Nucleus accumbens (tissue), 56 donors: ENCODE measurements at places on chromosomes 16 and 17.

DNA sequence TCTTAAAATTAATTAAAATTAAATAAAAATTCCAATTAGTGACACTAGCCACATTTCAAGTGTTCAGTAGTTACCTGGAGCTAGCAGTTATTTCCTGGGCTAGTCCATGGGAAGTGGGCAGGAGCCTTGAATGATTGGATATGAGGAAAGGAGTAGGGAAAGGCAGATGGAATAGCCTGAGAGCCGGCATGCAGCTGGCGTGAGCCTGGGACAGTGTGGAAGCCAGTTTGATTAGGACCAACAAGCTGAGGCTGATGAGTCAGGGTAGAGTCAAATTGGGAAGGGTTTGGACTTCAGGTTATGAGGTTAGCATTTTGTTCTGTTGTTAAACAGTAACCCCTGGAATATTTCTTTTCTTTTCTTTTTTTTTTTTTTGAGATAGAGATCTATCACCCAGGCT is 15.3 kb upstream of the GNA13 start:
- no peak for DNase-seq

- DNase-seq: no peak
Observed at GRCh38 chr16:1314399-1315068, 5.1 kb downstream of the UBE2I start.

GRCh38 chr16:19583665-19584300 is 28.3 kb downstream of the VPS35L start:
- DNase-seq: no peak

DNA sequence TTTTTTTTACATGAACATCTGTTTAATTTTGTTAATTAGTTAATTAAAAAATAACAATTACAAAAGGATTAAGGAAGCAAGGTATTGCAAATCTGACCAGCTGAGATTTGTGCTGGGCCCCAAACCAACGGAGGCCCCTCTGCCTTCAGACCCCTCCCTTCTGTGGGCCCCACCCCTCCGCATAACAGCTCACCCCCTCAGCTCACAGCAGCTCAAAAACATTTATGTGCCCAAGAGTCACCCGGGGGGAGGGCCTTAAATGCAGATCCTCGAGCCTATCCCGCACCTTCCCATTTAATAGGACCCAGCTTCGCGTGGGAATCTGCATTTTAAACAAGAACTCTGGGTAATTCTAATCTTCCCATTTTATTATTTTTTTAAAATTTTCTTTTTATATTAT is 75.0 kb downstream of the MGAT5B start:
- DNase-seq: no peak

- no peak for DNase-seq
Observed at GRCh38 chr16:58021661-58022551, 3.6 kb upstream of the MMP15 start.
